ENCODE measurements at places on chromosomes 7 and 10.

DNA sequence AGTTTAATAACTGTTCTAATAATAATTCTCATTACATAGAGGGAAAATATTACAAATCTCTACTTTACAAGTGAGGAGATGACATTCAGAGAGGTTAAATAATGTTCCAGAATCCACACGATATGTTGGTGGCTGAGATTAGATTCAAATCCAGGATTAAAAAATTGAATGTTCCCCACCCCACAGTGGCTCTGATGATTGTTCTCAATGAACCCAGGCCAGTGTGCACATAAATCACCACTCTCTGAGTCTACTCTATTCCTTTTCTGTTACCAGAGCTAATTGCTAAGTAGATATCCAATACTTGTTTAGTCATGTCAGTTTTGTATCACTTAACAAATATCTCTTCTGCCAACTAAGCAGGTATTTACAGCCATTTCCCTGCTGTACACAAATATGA lies 281.0 kb downstream of the ABCA13 start:
- no peak for DNase-seq

DNA sequence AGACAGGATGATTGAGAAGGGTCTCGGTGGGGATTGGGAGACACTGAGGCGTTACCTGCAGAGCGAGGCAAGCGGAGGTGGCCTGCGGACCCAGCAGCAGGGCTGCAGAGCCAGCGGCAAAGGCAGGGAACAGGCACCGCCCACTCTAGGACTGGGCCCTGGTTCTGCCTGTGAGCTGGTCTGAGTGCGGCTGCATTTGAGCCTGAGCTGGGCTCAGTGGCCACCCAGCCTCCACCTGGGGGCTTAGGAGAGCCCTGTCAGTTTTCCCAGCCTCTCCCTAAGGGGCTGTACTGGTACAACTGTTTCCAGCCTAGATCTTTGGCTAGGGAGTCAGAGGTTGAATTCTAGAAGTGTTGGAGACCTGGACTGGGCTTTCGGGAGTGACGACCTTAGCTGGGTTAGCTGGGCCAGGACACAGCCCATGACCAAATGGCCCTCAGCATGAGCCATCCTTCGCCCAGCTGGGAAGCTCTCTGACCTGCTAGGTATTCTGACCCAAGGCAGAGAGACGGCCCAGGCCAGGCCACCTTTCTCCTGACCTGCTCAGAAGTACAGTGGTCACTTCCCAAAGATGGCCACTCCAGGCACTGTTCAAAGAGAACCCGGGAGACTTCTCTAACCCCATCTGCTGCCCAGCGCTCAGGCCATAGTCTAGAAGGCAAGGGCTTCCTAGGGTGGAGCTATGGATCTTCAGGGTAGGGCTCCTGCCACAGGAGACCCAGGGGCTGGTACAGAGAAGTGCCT lies 64.9 kb downstream of the PAX2 start:
- DNase-seq = no peak

- DNase-seq = no peak
Measured at GRCh38 chr7:107593025-107593410, 13.0 kb downstream of the BCAP29 start.

GRCh38 chr10:63498665-63499064 lies 22.5 kb upstream of the REEP3 start:
- peak; percentile 28 for DNase-seq

DNA sequence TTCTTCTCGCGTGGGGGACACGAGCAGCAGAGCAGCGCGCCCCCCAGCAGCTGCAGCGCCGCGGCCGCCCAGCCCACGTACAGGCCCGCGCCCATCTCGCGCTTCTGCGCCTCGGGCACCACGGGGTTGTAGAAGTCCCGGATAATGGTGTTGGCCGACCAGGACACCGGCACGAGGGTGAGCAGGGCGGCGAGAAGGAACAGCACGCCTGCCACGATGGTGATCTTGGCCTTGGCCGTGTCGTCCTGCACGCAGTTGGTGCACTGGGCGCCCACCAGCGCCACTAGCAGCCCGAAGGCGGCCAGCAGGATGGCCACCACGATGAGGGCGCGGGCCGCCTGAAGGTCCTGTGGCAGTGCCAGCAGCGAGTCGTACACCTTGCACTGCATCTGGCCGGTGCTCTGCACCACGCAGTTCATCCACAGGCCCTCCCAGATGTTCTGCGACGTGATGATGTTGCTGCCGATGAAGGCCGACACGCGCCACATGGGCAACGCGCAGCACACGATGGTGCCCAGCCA lies 529 bp downstream of the CLDN3 start:
- no peak for DNase-seq

DNA sequence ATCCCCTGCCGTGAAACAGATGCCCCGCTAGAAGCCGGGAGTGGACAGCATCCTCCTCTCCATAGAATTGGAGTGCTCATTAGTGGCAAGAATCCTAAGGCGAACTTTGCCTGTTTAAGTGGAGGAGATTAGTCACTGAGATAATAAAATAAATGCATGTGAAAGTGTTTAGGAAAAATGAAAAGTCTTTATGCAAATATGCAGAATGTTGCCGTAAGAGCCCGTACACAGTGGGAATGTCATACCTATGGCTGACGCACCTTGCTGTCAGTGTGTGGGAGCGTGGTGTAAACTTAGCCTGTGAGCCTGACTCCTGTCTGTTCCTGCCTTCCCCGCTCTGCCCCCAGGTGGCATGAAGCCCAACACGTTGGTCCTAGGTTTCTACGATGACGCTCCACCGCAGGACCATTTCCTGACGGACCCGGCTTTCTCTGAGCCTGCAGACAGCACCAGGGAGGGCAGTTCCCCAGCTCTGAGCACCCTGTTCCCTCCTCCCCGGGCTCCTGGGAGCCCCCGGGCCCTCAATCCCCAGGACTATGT lies 1.7 kb upstream of the TRIP6 start:
- peak; percentile 95 for DNase-seq

- DNase-seq = no peak
Measured at GRCh38 chr7:134811765-134812164, 32.3 kb downstream of the CALD1 start.

DNA sequence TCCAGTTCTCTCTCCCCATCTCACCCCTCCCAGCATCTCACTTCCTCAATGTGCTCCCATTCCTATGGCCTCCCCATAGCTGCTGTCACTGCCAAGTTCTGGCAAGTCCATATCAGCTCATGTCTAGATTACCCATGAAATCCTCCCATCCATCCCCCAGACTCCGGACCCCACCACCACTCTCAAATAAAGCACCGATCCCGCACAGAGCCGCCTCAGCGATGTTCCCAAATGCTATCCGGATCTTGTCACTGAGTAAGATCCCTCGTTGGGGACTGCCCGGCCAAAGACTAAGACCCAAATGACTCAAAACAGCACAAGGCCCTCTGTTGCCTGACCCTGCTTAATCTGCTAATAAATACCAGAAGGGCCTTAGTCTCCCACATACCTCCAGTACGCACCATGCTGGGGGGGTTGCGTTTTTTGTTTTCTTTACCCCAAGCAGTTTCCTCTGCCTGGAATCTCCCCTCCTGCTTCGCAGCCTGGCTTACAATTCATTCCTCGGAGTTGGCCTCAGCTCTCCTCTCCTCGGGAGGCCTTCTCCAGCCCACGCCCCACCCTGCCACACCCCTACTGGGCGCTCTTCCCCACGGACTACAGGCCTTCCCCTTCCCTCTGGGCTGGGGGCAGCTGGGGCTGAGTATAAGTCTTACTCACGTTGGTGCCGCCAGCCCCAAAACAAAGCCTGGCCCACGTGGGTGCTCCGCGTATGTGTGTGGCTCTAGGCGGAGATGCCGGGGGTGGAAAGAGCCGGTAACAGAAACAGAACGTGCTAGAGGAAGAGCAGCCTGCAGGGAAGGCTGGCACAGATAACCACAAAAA lies 1.8 kb upstream of the DUSP5 start:
- DNase-seq = peak; percentile 68

GRCh38 chr7:117944886-117945285 lies 71.6 kb upstream of the CTTNBP2 start:
- DNase-seq = no peak

DNA sequence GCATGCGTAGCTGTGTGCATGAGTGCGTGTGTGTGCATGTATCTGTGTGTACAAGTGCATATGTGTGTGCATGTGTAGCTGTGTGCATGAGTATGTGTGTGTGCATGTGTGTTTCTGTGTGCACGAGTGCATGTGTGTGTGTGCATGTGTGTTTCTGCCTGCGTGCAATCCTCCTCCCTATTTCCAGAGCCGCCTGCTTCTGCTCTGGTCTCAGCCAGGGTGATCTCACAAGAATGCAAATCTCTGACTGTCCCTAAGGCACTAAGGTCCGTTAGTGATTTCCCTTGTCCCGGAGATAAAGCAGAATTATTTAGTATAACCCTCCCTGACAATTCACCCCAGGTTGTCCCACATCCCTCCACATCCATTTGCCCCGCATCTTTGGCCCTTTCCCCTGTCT lies 530.3 kb downstream of the TCERG1L start:
- no peak for DNase-seq

GRCh38 chr7:38284553-38284952 lies 11.1 kb upstream of the TARP start:
- DNase-seq = no peak

DNA sequence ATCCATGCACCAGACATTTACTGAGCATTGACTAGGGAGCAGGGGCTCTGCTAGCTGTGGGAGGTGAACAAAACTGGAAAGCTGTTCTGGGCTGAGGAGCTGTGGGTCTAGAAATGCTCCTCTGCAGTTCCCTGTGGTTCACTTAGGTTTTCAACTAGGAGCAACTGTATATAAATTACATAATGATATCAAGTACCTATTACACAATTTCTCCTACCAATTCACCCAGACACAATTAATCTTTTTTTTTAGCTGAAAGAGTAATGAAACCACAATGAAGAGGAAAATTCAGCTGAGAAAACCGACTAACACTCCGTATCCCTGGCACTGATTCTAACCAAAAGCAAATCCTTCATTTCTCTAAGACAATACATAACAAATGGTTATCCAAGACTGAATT lies 39.4 kb downstream of the COL28A1 start:
- DNase-seq = no peak

DNA sequence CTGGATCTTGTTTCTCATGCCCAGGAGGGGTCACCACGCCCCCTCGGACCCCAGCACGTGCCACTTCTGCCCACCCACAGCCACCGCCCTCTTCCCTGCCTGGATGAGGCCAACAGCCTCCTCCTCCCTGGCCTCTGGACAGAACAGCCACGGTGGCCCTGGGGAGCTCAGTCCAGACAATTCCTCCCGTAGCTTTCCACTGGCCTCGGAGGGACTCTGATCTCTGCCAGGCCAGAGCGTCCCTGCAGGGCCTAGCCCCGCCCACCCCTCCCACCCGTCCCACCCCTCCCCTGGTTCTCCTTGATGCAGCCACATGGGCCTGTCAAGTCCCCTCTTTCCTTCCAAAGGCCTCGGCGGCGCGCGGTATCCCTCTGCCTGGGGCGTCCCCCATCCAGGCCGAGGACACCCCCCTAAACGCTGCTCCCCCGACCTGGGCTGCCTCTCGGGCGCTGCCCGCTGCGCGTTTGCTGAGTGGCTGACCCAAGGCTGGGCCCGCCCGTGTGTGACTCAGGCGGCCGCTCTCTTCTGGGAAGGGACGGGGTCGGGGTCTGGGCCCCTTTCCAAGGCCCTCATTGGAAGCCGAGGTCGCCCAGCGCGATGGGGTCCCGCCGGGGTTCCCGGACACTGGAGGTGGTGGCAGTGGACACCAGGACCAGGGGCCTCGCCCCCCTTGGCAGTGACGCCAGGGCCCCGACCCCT lies 557 bp downstream of the TMEM120A start:
- peak; percentile 39 for DNase-seq

DNA sequence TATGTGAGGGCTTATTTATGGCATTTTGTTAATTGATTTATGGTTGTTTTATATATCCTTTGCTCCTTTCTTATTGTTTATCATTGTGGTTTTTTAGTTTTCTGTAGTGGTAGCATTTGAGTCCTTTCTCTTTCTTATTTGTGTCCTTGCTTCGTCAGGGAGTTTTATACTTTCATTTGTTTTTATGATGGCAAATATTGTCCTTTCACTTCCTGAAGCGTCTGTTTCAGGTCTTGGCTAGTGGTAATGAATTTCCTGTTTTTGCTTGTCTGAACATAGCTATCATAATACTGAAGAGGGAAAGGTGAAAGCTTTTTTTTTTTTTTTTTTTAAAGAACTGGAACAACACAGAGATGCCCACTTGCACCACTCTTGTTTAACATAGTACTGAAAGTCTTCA lies 228.2 kb downstream of the ATRNL1 start:
- DNase-seq = no peak

- DNase-seq = no peak
Measured at GRCh38 chr7:41232086-41232485, 470.8 kb downstream of the INHBA start.

- no peak for DNase-seq
Measured at GRCh38 chr10:101967713-101968112, 88.3 kb downstream of the ARMH3 start.

DNA sequence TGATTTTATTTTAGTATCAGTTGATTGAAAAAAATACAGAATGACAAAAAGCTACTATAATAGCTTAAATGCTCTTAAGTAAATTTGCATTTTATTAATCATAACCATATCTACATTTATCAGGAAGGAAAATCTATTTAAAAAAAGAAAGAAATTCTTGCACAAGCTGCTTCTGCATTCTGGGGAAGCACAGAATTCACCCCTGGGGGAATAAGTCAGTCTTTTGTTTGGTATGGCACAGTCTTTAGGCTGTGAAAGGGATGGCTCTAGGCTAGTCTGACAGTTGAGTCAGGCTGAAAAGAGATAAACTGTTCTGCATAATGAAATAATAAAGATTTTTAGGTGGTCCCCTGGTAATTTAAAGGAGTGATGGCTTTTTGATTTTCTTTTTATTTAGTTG lies 37.9 kb downstream of the HTR7 start:
- DNase-seq = no peak

DNA sequence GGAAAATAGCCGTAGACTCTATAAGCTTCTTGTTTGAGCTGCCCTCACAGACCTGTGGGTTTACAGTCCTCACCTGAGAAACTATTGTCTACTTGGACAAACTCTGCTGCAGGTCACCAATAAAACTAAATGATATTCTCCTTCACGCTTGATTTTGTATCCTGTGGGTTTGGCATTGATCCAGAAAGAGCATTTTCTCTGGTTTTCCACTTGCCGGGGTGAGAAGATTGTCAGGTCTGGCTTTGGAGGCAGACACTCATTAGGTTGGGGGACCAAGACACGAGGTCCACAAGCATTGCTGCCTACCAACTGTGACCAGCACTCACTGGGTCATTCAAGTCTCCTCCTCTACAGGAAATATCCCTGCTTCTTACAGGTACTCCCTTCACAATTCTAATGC lies 68.5 kb downstream of the CDC14C start:
- no peak for DNase-seq

DNA sequence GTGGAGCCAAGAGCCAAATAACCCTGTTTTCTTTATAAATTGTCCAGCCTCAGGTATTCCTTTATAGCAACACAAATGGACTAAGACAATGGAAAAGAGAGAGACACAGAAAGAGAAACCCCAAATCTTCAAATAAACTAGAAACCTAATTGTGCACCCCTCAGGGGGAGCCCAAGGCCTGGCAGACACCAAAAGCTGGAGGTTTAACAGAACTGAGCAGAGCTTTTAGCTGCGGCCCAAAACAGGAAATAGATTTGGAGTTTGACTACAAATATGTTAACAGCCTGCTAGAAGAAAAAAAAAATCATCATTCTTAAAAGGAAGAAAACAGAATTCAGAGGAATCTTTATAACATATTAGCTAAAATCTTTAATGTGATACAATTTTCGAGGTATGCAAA lies 1135.0 kb downstream of the GATA3 start:
- DNase-seq = no peak

GRCh38 chr10:73998623-73998928 lies 660 bp downstream of the VCL start:
- no peak for DNase-seq
